ENCODE measurements at places on chromosomes 2 and 18. TPM values are rescaled to one million over a fixed set of nuclear protein-coding genes. Genes with fewer than 3 reads are reported as not detected.
A peak's percentile ranks its signal among the peaks of the same experiment; 100 is the strongest.

HOXD10 gene
- not detected for total RNA-seq

GRCh38 chr2:231711677-231712450 lies 3.5 kb downstream of the PTMA start:
- peak overlapping the region; percentile 95 for H3K27ac ChIP-seq
- H3K4me3 ChIP-seq: peak overlapping the region; percentile 90
- DNase-seq: peak; percentile 45
- peaks cover 28% of the 10 kb centered on the region for H3K4me1 ChIP-seq
- H3K27me3 ChIP-seq: no peaks in the 10 kb centered on the region
- peaks cover 12% of the 10 kb centered on the region for H3K36me3 ChIP-seq

DNA sequence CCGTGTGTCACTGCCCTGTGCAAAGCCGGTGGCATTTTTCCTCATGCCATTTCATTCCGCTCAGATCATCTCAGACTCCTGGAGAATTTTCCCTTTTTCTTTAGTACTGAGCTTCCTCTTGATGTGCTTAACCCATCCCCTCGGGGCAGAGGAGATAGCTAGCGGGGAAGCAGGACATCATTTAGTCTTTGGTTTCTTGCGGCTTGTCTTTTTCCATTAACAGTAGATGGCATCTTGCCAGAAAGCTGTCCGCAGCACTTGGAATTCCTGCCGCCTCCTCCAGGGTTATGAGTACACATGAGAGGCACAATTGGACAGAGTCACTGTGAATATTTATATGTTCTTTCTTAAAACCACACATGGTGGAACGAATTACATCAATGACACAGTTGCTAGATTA lies 226.6 kb downstream of the ALPK2 start:
- H3K4me3 ChIP-seq: no peak overlapping the region
- H3K27me3 ChIP-seq: no peaks in the 10 kb centered on the region
- H3K4me1 ChIP-seq: peaks cover 3% of the 10 kb centered on the region

DNA sequence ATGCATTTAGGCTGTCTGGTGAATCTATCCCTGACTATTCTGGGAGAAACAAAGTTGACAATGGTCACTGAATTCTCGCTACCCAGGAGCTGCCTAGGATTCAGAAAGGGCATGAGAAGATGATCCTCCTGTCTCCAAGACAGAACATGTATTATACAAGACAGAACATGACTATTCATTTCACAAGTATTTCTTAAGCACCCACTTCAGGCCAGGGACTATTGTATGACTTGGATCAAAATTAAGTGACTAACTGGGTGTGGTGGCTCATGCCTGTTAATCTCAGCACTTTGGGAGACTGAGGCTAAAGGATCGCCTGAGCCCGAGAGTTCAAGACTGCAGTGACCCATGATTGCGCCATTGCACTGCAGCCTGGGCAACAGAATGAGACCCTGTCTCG lies 235.8 kb upstream of the RAB12 start:
- no peaks in the 10 kb centered on the region for H3K4me1 ChIP-seq
- no peaks in the 10 kb centered on the region for H3K36me3 ChIP-seq
- no peaks in the 10 kb centered on the region for H3K27me3 ChIP-seq
- no peak overlapping the region for H3K4me3 ChIP-seq

KCNE4 gene
- total RNA-seq: not detected

SP3 gene
- 131 TPM for total RNA-seq

GRCh38 chr2:190843890-190844699 lies 36.5 kb upstream of the GLS start:
- H3K4me3 ChIP-seq: no peak overlapping the region
- H3K4me1 ChIP-seq: no peaks in the 10 kb centered on the region
- H3K27ac ChIP-seq: no peak overlapping the region
- DNase-seq: no peak

- no peak overlapping the region for H3K27ac ChIP-seq
- no peak overlapping the region for H3K4me3 ChIP-seq
- no peaks in the 10 kb centered on the region for H3K27me3 ChIP-seq
Observed at GRCh38 chr2:191916826-191917225, 69.9 kb upstream of the CAVIN2 start.

DNA sequence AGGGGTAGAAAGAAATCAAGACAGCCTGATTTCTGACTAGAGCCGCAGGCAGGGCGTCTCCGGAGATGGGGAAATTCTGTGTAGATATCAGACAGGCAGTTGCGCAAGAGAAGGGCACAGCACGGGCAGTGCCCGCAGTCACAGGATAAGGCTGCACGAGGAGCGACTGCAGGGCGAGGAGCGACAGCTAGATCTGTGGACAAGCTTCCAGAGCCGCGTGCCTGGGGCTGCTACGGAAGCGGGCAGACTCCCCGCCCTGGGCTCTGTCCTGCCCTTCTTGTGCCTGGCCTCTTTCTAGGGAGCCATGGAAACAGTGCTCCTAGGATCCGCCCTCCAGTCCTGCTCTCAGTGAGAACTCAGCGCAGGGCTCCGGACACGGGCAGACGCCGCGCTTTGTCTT lies 12.6 kb downstream of the MC5R start:
- no peak for DNase-seq
- no peaks in the 10 kb centered on the region for H3K27me3 ChIP-seq
- no peak overlapping the region for H3K4me3 ChIP-seq
- H3K27ac ChIP-seq: no peak overlapping the region
- no peaks in the 10 kb centered on the region for H3K36me3 ChIP-seq

CYBRD1 gene
- 11.1 TPM for total RNA-seq

ALPG gene
- total RNA-seq: not detected

SERPINB11 gene
- total RNA-seq: not detected

GPR45 gene
- total RNA-seq: not detected

- H3K4me1 ChIP-seq: no peaks in the 10 kb centered on the region
- no peaks in the 10 kb centered on the region for H3K36me3 ChIP-seq
- DNase-seq: no peak
- no peak overlapping the region for H3K27ac ChIP-seq
- H3K4me3 ChIP-seq: no peak overlapping the region
Observed at GRCh38 chr2:155662224-155662623, 670.3 kb downstream of the NR4A2 start.

GRCh38 chr2:46082531-46083485 lies 214.4 kb upstream of the EPAS1 start:
- H3K27me3 ChIP-seq: no peaks in the 10 kb centered on the region
- H3K4me3 ChIP-seq: no peak overlapping the region
- peaks cover 4% of the 10 kb centered on the region for H3K36me3 ChIP-seq
- DNase-seq: no peak
- no peak overlapping the region for H3K27ac ChIP-seq

GRCh38 chr18:50629148-50629631 lies 69.3 kb downstream of the MAPK4 start:
- H3K36me3 ChIP-seq: no peaks in the 10 kb centered on the region
- H3K4me3 ChIP-seq: no peak overlapping the region
- no peak overlapping the region for H3K27ac ChIP-seq
- DNase-seq: no peak
- no peaks in the 10 kb centered on the region for H3K4me1 ChIP-seq
- no peaks in the 10 kb centered on the region for H3K27me3 ChIP-seq

AFF3 gene
- total RNA-seq: 18.6 TPM

Data from naive thymus-derived CD4-positive, alpha-beta T cell (primary cell).